ENCODE measurements at places on chromosomes 3 and 15.

- no peak for DNase-seq
Observed at GRCh38 chr3:142098964-142099363, 50.4 kb downstream of the TFDP2 start.

DNA sequence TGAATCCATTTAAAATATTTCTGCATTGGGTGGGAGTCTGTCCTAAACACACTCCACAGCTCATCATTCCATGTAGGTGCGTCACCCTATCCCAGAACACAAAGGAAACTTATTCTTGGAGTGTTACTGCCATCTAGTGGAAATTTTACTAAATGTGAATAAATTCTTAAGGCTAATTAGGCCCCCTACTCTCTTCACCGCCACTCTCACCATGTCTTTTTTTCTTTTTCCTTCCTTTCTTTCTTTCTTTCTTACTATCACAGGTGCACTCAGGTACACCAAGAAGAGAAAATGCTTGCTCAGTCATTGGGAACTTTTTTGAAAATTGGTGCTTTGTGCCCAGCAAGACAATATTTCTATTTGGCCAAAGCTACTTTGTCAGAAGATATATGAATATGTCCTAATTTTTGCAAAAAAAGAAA, 26.4 kb upstream of the ATP8B4 start:
- DNase-seq: no peak

DNA sequence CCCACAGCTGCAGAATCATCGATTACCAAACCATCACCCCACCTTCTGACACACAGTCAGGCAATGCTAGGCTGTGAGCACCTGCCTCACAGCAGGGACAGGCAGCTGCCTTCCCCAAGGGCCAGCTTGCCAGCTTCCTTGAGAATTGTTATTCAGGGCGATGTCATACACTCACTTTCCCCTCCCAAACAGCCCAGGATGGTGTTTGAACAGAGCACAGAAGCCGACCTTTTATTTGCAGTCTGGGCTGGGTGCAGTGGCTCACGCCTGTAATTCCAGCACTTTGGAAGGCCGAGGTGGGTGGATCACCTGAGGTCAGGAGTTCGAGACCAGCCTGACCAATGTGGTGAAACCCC, 84.5 kb upstream of the HERC1 start:
- DNase-seq: no peak

GRCh38 chr15:89978914-89979313, 22.2 kb upstream of the ZNF710 start:
- no peak for DNase-seq

GRCh38 chr3:194249323-194250097, 101.6 kb downstream of the CPN2 start:
- DNase-seq: no peak

DNA sequence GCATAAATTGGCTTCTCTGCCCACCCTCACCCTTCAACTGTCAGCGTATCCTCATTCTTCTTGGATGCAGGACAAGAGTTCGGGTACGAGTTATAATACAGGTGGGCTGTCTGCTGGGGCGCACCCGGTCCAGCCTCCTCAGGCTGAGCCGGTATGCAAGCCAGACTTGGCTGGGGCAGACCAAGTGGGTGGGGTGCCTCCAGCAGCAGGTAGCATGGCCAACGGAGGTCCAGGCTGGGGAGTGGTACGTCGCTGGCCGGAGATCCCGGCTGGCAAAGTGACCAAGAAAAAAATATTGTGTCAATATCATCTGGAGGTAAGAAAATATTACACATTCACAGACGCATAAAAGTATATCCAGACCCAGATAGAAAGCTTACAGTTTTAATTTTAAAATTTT, 45.6 kb downstream of the GATM start:
- no peak for DNase-seq

- no peak for DNase-seq
Observed at GRCh38 chr3:171810629-171811294, 479 bp upstream of the PLD1 start.

GRCh38 chr3:172294223-172294806, 153.9 kb downstream of the GHSR start:
- DNase-seq: no peak

DNA sequence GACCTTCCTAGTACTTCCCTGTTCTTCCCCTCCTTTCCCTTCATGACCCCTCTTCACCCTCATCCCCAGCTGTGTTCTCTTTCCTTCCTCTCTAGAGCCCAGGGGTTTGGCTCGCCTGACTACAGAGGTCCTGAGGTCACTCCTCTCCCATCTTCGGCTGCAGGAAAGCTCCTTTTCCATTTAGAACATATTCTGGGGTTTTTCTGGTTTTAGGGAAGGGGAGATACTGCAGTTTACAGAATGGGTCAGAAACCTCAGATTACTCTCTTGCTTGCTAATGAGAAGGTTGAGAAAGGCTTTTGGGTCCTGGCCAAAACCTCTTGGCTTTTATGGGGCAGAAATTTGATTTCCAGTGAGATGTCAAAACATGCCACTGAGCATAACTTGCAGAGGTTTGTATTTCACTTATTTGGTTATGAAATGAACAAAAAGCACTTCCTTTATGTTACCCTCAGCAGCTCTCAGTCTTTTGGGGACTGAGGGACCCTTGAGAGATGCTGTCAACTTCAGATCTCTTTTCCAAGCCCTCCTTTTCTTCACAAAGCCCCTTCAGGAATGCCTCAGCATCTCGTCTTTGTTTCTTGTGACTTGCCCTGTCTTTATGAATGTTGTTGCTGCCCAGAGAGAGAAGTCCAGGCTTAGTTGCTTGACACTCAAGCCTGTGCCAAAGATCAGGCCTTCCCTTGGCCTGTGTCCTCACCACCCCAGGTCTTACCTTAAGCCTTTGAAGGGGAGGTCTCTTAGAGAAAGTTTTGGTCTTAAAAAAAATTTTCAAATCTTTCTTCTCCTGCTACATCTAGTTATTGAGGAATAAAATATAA, 121.7 kb upstream of the TPM1 start:
- DNase-seq: no peak

DNA sequence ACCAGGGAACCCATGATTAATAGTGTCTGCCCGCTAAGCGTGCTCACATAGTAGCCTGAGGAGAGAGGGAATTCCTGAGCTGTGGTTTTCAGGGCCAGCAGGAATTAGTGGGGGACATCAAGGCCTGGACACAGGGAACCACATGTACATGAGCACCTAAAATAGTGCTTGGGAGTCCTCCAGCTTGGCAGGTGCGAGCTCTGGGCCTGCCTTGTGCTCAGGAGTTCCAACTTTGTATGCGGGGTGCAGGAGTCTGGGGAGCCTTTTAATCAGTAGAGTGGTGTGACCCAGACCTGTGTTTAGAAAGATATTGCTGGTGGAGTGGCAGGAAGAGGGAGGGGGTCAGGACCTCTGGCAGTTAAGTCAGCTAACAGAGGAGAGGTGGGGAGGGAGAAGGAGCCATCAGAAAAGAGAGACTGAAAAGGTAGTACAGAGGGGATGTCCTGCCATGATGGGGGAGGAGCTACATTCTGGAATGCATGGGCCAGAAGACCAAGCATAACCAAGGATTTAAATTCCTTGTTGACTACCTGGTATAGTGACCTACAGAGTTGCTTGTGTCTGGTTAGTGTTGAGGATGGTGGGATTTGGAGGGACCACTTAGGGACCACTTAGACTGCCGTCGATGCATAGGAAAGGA, 1.9 kb downstream of the DAG1 start:
- DNase-seq: no peak

DNA sequence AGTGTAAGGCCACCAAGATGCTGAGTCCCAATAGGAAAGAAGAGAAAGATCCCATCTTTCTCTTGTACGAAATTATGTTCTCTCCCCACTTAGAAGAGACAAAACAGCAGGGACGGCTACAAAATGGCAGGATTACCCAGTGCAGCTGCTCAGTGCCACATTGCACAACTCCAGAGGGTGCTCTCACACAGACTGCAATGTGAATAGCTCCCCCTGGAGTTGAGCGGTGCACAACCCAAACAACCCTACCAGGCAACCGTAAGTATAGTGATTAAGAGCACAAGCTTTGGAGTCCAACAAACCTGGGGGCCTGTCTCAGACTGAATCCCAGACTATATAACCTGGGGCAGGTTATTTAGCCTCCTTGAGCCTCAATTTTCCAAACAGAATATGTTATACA, 3.1 kb upstream of the BHLHE40 start:
- no peak for DNase-seq

DNA sequence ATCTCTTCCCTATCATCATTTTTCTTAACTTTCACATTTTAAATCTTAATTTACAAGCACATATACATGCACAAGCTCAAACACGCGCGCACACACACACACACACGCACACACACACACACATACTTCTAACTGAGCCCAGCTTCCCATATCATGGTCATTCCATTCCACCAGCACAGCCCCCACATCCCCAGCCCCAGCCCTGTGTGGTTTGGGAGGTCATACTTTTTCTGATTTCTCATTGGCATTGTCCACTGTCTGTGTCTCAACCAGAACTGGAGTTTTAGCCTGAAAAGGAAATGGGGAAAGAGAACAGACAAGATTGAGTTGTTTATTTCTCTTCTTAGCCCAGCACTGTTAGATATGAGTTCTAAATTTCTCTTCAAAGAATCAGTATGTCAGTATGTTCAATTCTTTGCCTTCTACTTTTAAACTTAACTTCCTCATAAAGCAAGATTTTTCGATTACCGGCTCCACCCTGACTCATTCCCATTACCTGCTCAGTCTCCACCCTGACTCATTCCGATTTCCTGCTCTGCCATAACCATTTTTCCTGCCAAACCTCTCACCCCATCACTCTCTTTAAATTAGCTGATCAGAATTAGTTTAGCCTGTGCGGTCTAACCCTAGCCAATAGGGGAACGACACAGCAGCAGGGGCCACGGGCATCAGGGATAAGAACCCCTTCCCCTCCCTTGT, 6.4 kb downstream of the IQCF1 start:
- no peak for DNase-seq

DNA sequence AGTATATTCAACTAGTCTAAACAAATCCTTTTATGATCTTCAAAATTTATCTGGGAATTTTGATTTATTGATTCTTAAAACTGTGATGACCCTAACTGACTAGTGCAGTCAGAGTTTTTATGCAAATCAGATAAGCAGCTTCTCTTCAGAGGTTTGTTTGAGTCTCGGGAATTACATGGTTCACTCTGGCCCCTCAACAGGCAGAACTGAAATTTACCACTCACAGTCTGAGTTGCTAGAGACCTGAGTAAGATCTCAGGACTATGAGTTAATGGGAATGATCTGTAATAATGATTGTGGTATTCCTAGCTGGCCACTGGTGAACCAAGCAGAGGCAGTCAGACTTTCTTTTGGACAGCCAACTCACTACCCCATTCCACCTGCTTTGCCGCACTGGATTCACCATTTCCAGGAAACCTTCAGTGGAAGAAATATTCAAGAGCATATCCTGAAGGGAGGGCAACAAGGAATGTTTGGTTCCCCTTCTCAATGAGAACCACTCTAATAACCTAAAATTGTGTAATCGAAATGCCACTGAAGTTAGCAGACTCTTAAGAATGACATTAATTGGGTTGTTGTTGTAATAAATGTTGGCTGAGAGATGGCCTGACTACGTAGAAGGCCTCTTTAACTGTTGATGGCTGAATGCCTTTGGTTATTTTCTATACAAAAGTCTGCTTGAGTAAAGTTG, 11.5 kb upstream of the DNAJC13 start:
- DNase-seq: no peak

GRCh38 chr3:12471241-12471640, 13.0 kb upstream of the TSEN2 start:
- DNase-seq: peak; percentile 38

DNA sequence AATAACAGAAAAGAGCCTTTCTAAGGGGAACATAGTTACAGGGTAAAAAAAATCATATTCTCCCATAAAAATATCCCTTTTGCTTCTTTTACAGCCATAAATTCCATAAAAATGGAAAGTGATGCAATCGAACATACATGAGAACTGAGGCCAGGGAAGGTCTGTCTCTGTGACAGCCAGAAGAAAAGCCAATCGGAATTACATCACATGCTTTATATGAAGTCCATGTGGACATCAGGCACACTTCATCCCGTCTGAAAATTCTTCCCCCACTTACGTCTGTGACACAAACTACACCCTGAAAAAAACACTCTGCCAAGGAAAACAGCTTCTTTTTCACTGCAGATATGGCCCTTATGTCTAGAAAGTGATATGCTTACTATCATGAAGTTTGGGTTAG, 323.5 kb downstream of the ERC2 start:
- DNase-seq: no peak

GRCh38 chr15:62382046-62382445, 217.0 kb upstream of the C2CD4B start:
- DNase-seq: no peak

DNA sequence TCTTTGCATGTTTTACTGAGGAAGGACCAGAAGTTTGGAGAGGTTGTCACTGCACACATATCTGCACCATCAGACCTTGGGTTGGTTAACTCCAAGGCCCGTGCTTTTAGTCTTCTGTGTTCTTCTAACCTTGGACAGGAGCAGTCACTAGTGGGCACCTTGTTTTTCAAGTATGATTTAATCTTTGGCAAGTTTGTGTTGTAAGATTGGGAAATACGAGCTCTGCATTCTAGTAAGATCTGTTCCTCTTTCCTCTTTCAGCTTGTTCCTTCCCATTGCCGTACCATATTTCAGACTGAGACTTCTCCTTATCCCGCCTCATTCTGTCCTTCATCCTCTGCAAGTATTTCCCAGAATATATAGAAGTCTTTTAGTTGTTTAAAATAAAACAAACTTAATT, 5.1 kb downstream of the TMOD2 start:
- no peak for DNase-seq

DNA sequence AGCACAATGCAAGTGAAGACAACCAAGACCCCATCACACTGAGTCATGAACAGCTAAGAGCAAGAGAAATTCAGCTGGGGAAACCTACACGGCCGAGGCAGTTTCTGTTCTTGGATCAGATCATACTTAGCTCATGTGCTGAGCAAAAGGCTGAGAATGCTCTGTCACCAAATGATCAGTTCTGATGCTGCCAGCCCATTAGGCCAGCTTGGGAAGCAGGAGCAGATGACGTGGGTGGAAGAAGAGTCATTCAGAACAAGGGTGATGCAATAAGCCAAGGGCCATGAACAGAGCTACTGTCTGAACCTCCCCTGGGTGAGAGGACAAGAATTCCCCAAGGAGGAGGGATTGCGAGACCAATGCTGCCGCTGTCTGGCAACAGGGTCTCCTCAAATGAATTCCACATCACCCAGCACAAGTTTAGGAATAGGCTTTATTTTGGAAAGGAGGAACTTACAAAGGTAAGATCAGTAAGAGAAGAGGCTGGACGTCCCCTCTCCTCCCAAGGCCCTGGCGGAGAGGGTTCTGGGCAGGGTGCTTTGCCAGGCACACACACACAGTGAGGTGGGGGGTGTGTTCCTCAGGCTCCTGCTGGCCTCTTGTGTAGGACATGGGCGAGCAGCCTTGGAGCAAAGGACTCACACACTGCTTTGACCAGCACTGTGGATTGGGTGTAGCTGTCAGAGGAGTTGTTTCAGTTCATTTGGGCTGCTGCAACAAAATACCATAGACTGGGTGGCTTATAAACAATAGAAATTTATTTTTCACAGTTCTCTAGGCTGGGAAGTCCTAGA, 65.6 kb upstream of the CTXND1 start:
- no peak for DNase-seq

GRCh38 chr3:32406486-32407408, 15.1 kb downstream of the CMTM7 start:
- DNase-seq: no peak

Data from activated CD8-positive, alpha-beta memory T cell treated with anti-CD3 and anti-CD28 coated beads for 4 hours (primary cell).